ENCODE measurements at places on chromosomes 7 and 10.

GRCh38 chr10:79101560-79102497 is 33.1 kb downstream of the ZMIZ1 start:
- DNase-seq, result no peak

DNA sequence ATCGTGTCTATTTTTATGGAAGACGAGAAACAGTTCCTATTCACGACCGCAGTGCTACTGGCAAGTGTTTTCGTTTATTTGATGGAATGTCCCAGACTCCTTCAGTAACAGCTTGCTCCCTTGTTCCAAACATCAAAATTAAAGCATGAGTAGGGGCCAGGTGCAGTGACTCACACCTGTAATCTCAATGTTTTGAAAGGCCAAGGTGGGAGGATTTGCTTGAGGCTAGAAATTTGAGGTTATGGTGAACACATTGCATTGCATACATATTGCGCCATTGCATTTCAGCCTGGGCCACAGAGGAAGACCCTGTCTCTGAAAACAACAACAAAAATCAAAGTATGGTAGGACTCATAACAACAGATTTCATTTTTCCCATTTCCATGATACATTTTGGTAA is 22.8 kb downstream of the PTTG1IP2 start:
- no peak for DNase-seq

DNA sequence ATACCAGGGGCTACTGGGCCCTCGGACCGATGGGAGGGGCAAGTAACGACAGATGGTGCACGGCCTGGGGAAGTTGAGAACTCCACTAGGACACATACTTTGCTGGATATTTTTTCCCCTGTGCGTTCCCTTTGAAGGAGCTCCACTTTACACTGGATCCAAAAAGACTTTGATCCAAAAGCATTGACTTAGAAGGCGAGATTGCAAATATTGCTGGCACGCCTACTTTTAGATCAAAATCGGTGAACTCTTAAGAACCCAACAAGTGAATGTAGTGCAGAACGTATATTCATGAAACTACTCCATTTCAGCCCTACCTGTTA is 436 bp upstream of the SLC25A13 start:
- DNase-seq, result no peak

GRCh38 chr7:115906731-115907130 is 123.8 kb downstream of the TFEC start:
- DNase-seq, result no peak

GRCh38 chr10:30645340-30645827 is 15.8 kb upstream of the LYZL2 start:
- DNase-seq, result no peak

- DNase-seq, result no peak
These were observed 16.4 kb downstream of the NACAD start for GRCh38 chr7:45072131-45073030.

DNA sequence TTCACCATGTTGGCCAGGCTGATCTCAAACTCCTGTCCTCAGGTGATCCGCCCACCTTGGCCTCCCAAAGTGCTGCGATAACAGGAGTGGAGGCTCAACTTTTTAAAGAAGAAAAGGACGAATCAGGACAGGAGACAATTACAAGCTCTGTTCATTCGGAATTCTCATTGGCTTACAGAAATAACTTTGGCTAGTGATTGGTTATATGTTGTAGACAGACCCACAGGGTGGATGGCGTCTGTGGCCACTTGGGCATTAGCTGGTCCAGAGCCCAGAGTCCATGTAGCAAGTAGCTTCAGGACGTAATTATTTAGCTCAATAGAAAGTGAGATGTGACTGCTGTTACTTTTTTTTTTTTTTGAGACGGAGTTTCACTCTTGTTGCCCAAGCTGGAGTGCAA is 160.5 kb upstream of the TNRC18 start:
- no peak for DNase-seq

DNA sequence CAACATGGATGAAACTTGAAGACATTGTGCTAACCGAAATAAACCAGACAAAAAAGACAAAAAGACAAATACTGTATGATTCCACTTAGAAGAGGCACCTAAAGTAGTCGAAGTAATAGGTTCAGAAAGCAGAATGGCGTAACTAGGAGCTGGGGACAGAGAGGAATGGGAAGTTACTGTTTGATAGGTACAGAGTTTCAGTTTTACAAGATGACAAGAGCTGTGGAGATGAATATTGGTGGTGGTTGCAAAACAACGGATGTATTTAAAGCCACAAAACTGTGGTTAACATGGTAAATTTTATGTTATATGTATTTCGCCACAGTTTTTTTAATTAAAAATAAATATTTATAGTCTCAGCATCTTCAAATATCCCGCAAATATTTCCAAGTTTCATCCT is 64.1 kb upstream of the DIP2C start:
- no peak for DNase-seq

- no peak for DNase-seq
These were observed 23.4 kb downstream of the TAS2R16 start for GRCh38 chr7:122972056-122972455.

DNA sequence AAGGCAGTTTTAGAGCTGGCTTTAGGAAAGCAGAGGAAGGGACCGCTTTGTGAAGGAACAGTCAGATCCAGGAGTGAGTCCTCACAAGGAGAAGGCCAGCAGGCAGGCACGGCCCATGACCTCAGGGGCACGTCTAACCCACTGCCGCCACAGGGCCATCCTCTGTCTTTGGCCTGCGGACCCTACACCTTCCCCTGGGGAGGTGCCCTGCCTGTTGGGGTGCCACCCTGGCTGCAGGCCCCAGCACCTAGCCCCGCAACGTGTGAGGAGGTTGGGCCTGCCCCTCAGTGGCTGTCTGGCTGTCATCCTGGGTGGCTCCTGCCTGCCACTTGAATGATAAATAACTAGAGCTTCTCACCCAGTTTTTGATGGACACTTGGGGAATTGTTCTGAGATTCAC is 31.0 kb upstream of the TRIM8 start:
- peak; percentile 36 for DNase-seq

GRCh38 chr7:116271963-116272886 is 61.9 kb downstream of the TES start:
- no peak for DNase-seq

- no peak for DNase-seq
These were observed 57.9 kb downstream of the ELFN1 start for GRCh38 chr7:1727812-1728570.

- DNase-seq, result no peak
These were observed 25.2 kb downstream of the ASZ1 start for GRCh38 chr7:117402109-117402508.
